ENCODE measurements at places on chromosomes 3 and 15. TPM values are rescaled to one million over a fixed set of nuclear protein-coding genes. Genes with fewer than 3 reads are reported as not detected.

SCG5 gene
- total RNA-seq = not detected

XXYLT1 gene
- 9.3 TPM for total RNA-seq

GRCh38 chr3:5543047-5543446, 355.5 kb downstream of the EDEM1 start:
- no peak for DNase-seq

GRCh38 chr15:41917767-41918430, 24.0 kb upstream of the SPTBN5 start:
- DNase-seq = no peak

DNA sequence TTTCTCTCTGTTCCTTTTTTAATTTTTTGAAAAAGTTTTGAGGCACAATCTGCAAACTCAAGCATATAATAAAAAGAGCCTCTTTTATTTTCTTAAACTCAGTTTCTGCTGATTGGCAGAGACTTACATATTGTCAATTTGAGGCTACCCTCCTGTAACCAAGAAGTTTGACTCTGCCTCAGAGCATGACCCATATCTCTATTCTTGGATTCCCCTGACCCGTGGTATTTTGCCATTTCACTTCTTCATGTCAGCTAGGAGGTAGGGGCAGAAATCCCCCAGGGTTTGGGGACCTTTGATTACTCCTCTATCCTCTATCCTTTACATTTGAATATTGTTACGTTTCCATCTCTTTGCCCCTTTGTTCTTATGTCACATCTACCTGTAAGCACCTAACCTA, 479.1 kb upstream of the ALCAM start:
- no peak for DNase-seq

CDCP1 gene
- 47.5 TPM for total RNA-seq

XCR1 gene
- total RNA-seq = not detected
